ENCODE measurements at places on chromosomes 11 and 22.

DNA sequence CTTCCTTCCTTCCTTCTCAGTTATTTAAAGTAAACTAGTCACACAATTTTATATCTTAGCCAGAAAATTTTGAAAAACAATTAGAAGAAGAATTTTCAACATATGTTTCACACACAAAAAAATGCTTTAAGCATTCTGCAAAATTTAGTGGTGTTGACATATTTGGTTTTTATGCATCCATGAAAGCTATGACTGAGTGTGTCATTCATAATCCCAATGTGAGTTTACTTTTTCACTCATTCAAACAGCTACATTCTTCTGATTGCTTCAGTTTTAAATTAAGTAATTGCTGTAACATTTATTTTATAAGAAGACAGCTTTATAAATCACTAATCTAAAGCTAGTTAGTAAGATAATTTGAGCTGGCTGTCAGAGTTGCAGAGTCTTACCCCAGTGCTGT, 453.5 kb downstream of the LRRC4C start:
- DNase-seq, result no peak

- no peak for DNase-seq
These were observed 32.6 kb downstream of the ZBTB44 start for GRCh38 chr11:130282111-130282510.

- no peak for DNase-seq
These were observed 6.2 kb upstream of the FAM83F start for GRCh38 chr22:39988386-39989114.

DNA sequence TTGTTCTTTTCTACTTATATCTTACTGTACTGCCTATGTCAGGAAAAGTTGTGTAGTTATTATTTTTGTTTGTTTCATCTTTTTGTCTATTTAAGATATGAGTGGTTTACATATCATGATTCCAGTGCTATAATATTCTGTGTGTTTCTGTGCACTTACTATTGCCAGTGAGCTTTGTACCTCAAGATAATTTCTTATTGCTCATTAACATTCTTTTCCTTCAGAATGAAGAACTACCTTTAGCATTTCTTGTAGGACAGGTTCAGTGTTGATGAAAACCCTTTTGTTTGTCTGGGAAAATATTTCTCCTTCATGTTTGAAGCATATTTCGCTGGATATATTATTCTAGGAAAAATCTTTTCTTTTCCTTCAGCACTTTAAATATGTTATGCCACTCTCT, 452.7 kb upstream of the FAT3 start:
- no peak for DNase-seq

- no peak for DNase-seq
These were observed 258.3 kb upstream of the B3GAT1 start for GRCh38 chr11:134670247-134670782.

DNA sequence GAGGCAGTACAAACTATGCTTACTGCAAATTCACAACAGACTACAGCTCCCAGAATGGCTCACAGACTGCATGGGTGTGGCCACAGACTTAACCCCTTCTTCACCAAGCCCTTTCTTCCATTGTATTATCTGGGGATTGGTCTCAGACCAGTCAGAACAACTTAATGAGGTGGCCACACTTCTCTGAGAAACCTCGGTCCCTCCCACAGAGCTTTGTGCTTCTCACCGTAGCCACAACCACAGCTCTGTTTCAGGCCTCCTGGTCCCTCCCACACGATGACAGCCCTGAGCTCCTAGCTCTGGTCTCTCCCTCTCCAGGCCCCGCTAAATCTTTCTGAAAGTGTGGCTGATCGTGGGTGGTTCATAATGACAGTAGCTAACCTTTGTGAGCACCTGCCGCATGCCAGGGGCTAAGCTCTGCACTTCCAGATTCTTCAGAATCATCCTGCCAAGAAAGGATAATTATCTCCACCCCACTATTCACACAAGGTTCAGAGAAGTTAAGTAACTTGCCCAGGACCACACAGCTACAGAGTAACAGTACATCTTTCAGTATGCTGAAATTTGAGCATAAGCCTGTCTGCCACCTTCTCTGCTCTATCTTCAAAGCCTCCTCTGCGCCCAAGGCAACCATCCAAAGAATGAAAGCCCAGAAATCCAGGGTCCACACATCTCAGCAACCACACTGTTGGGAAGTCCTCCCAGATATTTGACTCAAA, 5.4 kb downstream of the PDE2A start:
- DNase-seq, result peak; percentile 77

DNA sequence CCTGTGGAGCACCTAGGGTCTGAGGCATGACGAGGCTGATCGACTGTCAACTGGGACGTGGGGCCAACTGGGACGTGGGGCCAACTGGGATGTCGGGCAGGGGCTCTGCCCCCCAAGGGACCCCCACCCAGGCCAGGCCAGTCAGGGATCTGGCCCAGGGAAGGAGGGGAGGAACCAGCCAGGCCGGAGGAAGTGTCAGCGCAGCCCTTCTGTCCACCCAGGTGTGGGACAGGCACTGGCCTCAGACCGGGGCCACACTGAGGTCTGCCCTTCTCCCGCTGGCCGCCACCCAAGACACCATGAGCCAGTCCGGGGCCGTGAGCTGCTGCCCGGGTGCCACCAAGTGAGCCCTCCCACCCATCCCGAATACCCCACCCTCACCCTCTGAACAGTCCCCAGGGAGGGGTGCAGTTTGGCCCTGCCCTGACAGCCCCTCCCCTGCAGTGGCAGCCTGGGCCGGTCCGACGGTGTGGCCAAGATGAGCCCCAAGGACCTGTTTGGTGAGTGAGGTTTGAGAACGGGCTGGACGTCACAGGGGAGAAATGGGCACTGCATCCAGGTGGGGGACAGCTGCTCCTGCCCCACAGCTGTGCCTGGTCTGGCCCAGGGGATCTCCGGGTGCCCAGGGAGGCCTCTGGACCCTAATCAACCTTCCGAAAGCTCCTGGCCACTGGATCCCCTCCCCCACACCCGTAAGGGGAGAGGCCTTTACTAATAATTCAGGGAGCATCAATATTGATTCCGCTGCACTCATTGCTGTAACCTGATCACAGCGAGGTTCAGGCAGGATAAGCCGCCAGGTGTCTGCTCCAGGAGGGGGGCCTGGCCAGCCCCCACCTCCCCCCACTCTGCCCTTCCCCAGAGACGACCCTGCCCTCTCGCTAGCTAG, 3.3 kb downstream of the EPS8L2 start:
- no peak for DNase-seq

GRCh38 chr11:75635066-75635862, 33.6 kb downstream of the MAP6 start:
- no peak for DNase-seq

DNA sequence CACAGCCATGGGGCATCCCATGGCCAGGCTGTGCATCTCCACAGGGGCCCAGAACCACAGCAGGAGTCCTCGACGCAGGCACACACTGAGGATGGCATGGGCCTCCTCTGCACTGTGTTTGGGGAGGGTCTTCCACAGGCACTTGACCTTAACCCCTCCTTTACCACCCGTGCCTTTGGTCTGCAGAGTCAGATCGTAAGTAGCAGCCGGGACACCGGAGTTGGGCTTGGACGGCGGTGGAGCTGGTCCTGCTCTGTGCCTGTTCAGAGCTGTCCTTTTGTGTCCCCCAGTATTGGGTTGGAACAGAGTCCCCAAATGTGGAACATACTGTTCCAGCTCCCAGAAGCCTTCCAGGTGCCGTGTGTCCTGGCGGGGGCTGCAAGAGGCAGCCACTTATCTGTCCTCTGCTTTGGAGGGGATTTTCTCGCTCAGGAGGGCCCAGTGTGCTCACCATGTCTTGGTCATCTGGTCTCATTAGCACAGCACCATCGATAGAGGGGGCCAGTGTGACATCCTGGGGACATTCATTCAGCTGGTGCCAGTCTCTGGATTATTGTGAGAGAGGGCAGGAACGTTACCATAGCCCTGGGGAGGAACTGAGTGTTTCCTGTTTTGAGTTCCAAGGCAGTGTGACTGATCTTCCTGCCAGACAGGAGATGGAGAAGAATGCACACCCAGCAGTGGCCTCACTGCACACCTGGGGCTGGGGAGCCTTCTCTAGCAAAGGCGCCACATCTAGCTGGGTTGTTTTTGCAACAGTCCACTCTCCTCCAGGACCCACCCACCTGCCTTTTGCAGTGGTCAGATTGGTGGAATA, 12.4 kb downstream of the CRELD2 start:
- no peak for DNase-seq

DNA sequence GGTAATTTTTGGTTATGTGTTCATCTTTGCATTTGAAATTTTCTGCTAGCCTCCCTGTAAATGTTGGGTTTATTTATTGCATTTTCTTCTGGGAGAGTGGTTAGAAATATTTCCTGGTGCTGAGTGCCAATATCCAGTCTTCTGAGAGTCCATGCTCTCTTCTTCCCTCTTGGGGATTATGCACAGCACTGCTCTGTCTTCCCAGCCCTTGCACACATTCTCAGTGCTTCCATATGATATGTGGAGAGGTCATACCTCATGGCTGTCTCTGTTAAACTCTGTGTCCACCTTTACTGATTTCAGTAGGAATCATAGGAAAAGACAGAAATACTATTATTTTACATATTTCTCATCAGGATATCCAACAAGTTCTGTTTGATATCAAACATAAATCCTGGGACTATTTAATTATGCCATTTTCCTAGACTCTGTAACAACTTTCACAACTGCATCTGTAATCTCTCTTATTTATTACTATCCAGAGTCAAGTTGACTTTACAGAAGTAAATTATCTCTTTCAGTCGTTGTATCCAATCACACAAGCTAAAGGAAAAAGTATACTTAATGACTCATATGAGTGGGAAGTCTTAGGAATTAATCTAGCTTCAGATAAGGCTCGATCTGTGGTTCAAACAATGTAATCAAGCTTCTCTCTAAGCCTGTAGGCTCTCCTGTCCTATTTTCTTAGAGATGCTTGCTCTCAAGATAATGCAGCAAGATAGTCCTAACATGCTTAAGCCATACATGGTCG, 2.7 kb upstream of the NXPE1 start:
- no peak for DNase-seq

GRCh38 chr11:93132836-93133235, 65.0 kb downstream of the SLC36A4 start:
- DNase-seq, result no peak

DNA sequence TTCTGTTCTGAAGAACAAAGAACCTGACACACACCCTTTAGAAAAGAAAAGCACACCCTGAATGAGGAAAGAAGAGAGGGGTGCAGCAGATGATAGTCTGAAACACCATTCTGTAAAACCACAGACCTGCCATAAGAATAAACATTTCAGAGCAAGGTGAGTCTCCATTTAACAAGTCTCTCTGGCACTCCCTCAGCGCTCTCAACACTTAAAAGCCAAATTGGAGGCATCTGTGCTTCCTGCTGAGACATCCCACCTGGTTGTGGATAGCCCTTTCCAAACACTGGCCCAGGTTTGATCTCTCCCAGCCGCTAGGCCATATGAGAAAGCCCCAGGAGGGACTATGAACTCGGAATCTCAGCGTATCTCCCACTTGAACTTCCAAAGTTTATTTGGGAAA, 36.3 kb downstream of the ETS1 start:
- DNase-seq, result no peak

DNA sequence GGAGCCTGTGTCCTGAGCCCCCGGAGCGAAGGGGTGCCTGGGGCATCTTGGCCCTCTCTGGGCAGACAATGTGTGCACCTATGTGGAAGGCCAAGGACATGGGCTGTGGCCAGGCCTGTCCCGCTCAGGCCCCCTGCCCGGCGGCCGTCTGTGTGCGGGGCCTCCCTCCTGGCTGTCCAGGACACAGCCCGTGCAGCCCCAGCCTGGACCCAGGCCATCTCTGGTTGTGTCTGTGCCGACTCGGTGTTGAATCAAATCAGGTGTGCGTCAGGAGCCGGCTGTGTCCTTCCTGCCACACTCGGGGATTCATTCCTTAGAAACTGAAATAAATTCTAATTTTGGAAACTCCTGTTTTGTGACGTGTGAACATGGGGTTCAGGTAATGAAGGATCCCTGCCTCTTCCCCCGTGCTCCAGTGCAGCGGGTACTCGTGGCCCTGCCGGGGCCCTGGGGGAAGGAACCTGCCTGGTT, 1.5 kb upstream of the SELENOO start:
- DNase-seq, result no peak

DNA sequence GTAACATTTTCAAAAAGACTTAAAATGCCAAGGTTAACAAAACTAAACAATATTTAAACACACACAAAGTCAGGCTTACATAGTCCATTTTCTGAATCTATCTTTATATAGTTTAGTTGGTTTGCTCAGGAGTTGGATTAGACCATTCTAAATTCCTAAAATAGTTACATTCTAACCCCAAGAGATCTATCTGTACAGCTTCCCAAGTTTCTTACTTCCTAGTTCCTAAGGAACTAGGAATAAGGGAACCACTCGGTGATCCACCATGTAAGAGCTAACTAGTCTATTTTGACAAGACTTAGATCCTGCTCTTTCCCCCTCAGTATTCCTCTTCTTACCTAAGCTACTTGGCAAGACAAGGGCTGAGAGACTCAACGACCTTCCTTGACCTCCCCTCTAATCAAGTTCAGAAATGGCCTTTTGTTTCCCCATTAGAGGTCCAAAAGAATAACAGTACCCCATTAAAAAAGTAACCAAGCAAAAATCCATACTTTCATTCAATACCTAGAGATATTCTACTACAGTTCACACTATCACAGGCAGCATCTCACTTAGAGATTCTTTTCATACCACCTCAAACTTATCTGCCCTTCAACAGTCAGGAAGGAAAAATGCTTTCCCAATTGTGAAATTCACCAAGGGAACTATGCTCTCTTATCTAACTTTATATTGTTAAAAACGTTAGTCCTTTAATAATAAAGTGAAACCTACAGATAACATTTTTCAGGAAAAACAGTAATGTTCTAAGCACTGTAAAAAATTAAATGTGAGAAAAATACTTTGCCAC, 253.1 kb downstream of the TTC28 start:
- no peak for DNase-seq

GRCh38 chr11:44388828-44389657, 79.1 kb upstream of the ALX4 start:
- DNase-seq, result no peak

- DNase-seq, result peak; percentile 51
These were observed 12.7 kb upstream of the ARHGEF17 start for GRCh38 chr11:73295241-73295995.

GRCh38 chr11:85811624-85812023, 683 bp upstream of the SYTL2 start:
- DNase-seq, result no peak

GRCh38 chr11:77441426-77441825, 32.5 kb downstream of the PAK1 start:
- DNase-seq, result no peak

- no peak for DNase-seq
These were observed 10.4 kb upstream of the CD81 start for GRCh38 chr11:2366733-2367132.

GRCh38 chr11:27475622-27476021, 3.0 kb upstream of the LGR4 start:
- no peak for DNase-seq

- no peak for DNase-seq
These were observed 62.3 kb downstream of the BTG4 start for GRCh38 chr11:111449696-111450479.

- DNase-seq, result no peak
These were observed 94.9 kb downstream of the PRR5L start for GRCh38 chr11:36390963-36391471.

Data from stimulated activated CD8-positive, alpha-beta memory T cell treated with anti-CD3 and anti-CD28 coated beads, Interleukin-15, amount 100 ng/mL, for 48 hours (primary cell).